ENCODE measurements at places on chromosomes 6 and 20.

DNA sequence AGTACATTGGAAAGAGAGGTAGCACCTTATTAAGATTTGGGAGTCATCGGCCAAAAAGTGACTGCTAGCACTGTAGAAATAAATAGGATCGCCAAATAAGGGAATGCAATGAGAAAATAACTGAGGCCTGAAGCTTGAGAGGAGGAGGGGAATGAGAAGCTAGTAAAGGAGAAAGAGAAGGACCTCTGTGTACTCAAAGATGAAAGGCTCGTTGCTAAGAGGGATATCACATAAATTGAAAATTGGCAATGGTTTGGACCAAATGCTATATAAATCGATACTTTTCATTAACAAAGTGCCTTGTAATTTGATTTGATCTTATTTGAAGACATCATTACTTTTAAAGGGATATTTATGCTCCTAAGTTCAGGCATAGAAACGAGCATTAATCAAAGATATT lies 796.3 kb downstream of the QKI start:
- DNase-seq = no peak

DNA sequence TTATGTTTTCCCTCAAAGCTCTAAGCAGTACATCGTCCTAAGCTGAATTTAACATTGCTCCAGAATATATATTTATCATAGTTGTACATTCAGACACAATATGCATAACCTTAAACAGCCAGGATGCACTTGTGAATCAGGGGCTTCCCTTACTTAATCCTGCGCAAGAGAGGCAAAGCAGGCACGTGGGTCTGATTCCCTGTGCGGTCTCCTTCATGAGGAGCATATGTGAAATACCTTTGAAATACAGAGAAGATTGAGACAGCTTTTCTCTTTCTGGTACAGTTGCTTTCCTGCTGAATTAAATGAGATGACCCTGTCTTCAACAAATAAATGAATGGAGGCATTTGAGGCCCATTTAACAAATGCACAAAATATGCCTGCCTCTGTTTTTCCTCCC lies 1.5 kb downstream of the HTR1E start:
- no peak for DNase-seq

- DNase-seq = no peak
Observed at GRCh38 chr6:11163932-11164331, 52.4 kb upstream of the ERVFRD-1 start.

- DNase-seq = no peak
Observed at GRCh38 chr6:74507649-74508048, 698.2 kb downstream of the COL12A1 start.

DNA sequence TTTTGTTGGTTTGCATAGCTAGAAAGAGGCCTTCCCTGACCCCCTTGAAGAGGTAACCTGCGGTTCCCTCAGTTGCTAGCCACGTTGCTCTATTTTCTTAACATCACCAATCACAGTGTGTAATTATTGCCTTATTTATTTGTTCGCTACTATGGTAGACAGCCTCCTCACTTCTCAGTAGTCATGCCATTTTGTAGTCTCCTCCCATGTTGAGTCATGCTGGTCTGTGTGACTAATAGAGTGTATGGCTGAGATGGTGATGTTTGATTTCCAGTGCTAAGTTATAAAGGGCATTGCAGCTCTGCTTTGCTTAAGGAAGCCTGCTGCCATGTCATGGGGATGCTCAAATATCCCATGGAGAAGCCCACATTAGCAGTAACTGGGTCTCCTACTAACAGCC lies 236.6 kb upstream of the CHD6 start:
- DNase-seq = no peak

DNA sequence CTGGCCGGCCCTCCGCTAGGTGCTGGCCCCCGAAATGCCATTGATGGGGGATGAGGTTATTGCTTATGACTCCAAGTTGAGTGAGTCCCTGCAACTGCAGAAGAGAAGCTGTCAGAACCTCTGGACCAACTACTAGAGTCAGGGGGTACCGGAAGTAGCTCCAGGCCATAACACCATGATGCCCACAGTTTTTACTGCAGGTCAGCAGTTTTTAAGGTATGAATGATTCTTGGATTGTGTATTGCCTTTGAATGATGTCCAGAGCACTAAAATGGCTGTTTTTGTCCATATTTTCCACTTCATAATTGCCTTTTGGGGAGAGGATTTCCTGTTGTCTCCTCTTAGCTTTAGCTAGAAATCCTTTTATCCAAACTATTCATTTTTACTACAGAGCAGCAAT lies 148.4 kb downstream of the PDE10A start:
- no peak for DNase-seq

DNA sequence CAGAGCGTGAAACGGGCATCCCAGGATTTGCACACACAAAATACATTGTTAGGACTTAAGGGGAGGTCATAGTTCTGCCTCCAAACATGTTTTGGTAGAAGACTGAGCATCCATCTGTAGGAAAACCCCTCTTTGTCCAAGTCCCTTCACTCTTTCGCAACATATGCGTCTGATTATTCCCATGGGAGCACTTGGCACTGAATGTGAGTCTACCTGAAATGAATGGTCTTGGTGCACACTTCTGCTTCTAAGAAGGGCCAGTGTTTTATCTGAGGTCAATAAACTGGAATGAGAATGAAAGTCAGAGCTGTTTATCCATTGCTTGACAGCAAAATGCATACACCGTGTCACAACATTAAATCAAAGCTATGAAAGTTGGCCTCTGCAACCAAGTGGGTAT lies 33.0 kb downstream of the GJA10 start:
- DNase-seq = no peak

DNA sequence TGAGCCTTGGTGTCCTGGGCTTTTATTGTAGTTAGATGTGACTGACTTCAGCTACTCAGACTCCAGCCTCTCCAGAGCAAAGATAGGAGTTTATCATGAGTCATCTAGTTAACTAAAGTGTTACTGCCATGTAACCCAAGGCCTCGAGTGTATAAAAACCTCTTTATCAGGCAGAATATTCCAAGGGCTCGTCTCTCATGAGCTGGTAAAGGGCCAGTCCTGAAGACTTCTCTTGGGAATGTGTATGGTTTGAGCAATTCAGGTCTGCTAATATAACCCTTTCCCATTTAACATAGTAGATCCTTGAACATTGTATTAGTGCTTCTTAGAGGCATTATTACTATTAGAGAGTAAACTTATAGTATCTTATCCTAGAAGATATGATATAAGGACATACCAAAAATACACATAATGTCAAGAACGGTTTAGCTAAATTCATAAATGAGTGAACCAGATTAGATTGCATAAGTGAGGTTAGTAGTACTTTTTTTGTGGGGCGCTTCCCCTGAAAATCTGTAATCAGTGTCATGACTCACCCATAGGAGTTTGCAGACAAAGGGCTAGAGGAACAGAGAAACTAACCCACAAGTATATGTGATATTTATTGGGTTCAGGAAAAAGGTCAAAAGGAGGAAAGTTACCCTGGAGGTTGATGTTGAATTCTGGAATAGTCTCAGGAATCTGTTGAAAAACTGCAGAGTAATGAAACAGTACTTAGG lies 16.0 kb downstream of the DSE start:
- no peak for DNase-seq

GRCh38 chr6:83371423-83371822 lies 59.4 kb downstream of the ME1 start:
- DNase-seq = no peak

GRCh38 chr6:108560463-108561308 lies at the start of gene FOXO3:
Gene FOXO3, plus strand, starts transcription at chr6:108560917. Its CDS starts 292 bp downstream, at chr6:108561209.
- DNase-seq = peak; percentile 71

- DNase-seq = no peak
Observed at GRCh38 chr20:62310757-62311121, 7.9 kb downstream of the ADRM1 start.

DNA sequence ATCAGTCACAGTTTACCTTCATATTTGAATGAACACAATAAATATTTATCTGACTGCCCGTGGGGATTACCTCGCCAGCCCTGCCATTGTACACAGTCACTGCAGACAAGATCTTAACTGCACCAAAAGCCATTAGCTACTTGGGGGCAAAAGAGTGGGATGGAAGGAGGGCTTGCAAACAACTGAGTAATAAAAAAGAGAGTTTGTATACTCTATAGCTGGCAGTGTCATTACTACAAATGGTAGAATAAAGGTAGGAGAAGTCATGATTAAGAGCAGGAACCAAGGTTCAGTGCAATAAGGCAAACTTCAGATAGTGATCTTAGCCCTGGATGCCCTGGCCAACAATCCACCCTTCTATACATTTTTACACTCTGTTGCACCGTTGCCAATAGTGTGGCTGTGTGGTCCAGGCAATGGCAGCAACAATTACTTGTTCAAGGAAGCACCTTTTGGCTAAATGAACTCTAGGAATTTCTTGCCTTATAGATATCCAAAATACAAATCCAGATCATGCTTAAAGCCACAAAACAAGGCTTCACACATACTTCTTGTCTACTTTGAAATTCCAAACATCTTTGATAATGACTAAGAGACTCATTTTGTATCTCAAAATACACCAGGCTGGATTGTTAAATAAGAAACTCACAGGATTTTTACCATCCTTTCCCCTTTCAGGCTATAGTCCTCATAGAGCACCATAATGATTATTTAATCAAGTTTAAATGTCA lies 955.4 kb upstream of the ADGRB3 start:
- DNase-seq = no peak

GRCh38 chr6:142781129-142781528 lies 163.8 kb downstream of the HIVEP2 start:
- DNase-seq = no peak

DNA sequence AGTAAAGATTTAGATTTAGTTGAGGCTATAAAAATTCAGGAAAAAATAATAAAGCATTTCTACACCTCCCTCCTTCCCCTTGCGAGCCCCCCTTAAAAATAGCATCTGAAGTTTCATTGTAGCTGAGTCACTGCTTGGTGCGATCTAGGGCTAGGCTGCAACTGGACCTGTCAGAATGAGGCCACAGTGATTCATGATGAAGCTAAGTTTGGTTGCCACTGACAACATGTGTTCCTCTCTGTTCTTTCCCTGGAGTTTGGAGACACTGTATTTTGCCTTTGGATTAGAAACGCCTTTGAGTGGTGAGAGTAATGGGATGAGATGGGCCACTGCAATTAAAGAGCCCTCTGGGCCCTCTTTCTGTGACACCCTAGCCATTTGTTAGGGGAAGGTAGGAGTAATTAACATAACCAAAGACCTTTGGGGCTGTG lies 334.1 kb downstream of the NRN1 start:
- no peak for DNase-seq

DNA sequence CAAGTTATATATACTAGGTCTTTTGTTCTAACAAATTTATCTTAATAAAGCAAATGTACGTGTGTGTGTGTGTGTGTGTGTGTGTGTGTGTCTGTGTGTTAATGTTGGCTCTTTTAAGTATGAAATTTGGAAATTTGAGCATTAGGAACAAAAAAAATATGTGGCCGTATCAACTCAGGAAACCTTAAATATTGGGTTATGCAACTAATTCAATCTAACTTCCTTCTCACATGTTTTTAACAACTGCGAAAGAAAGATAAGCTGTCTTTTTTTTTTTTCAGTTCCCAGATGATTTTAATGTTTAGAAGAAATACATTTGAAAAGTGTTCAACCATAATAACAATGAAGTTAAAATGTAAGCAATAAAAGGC lies 616.4 kb upstream of the ARID1B start:
- no peak for DNase-seq

GRCh38 chr6:21769405-21769861 lies 175.9 kb downstream of the SOX4 start:
- no peak for DNase-seq

GRCh38 chr20:48131581-48131980 lies 346.3 kb upstream of the SULF2 start:
- no peak for DNase-seq

- DNase-seq = no peak
Observed at GRCh38 chr20:19074828-19075516, 137.5 kb upstream of the SLC24A3 start.

DNA sequence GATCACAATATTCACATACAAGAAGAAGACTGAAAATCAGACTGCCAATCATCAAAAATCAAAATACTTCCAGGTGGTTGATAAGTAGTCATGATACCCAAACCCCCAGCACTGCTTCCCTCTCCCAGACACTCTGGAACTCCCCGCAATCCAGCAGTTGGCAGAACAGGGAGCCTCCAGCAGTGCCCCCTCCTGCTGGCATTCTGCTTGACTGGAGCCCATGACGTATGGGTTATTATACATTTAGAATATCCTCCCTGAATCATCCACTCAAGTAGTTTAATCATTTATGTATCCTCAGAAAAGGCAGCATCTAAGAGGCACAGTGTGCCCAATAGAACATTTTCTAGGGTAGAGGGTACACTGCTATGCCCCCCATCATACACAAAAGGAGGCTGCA lies 9.3 kb upstream of the OGFRL1 start:
- DNase-seq = no peak

DNA sequence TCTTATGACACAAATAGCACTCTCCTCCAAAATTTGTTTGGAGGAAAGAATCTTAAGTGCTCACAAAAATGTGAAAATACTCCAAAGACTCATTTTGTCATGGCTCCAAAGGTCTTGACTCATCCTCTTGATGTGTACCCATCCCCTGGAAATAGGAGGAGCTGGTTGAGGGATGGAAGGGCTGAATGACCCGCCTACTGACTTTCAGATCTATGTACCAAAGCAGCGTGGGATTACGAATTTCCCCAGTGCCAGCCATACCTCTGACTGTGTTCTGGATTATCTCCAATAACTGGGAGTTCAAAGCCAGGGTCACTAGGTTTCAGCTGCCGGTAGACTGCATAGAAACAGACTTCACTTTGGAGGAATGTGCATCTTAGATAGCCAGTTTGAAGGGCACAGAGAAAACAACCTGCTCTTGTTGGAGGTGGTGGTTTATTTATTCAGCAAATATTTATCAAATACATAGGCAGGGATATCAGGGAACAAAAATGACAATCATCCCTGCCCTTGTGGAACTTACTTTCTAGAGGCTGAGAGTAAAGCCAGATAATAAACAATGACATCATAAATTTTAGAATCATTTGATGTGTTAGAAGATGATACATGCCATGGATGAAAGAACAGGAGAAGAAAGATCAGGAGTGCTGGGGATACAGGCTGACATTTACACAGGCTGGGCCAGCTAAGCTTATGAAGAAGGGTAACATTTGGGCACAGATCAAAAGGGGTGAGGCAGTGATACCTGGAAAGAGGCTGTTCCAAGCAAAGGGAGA lies 246.6 kb downstream of the TBXT start:
- no peak for DNase-seq

GRCh38 chr6:125746731-125747588 lies 2.5 kb upstream of the HEY2 start:
- peak; percentile 68 for DNase-seq

DNA sequence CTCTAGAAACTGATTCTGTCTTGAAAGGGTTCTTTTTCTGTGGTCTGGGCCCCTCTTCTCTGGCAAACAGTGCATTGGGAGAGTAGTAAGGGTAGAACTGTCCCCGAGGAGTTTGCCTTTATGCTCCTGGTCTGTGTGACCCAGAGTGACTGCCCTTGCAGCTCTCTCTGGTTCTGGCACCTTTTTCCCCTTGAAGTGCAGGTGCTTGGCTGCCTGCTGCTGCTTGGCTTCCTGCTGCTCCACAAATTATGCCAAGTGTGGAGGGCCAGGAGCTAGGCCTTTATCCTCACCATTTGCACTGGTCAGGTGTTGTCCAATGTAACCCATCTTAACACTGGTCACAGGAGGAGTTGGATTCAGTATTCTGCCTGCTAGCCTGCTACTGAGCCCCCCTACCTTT lies 11.2 kb downstream of the KIZ start:
- no peak for DNase-seq

Measured in activated naive CD4-positive, alpha-beta T cell treated with Interleukin-2 at 50 U/mL for 16 hours (primary cell).